ENCODE measurements at places on chromosomes 2 and 18. TPM values are rescaled to one million over a fixed set of nuclear protein-coding genes. Genes with fewer than 3 reads are reported as not detected.

The CENPA gene
- total RNA-seq = not detected

The ST6GAL2 gene
- total RNA-seq = not detected

The HOXD12 gene
- not detected for total RNA-seq

The MAP3K20 gene
- 34.8 TPM for total RNA-seq

The LOXHD1 gene
- total RNA-seq = 0.80 TPM

The INHBB gene
- 35.0 TPM for total RNA-seq

The SERPINB12 gene
- not detected for total RNA-seq

The HRH4 gene
- total RNA-seq = not detected

The SERPINB7 gene
- not detected for total RNA-seq

The VIL1 gene
- total RNA-seq = under 0.01 TPM

The INPP5D gene
- 18.4 TPM for total RNA-seq

The PLEK gene
- 20.5 TPM for total RNA-seq

The SOWAHC gene
- 14.7 TPM for total RNA-seq

The DSG3 gene
- total RNA-seq = 21.0 TPM

The ELOA2 gene
- not detected for total RNA-seq

The APLF gene
- 8.5 TPM for total RNA-seq

The DES gene
- 29.5 TPM for total RNA-seq

The TM4SF20 gene
- total RNA-seq = not detected

The SLC30A3 gene
- not detected for total RNA-seq
